LoVo (cell line): ENCODE measurements at places on chromosomes 12 and 14.
A peak's percentile ranks its signal among the peaks of the same experiment; 100 is the strongest.

DNA sequence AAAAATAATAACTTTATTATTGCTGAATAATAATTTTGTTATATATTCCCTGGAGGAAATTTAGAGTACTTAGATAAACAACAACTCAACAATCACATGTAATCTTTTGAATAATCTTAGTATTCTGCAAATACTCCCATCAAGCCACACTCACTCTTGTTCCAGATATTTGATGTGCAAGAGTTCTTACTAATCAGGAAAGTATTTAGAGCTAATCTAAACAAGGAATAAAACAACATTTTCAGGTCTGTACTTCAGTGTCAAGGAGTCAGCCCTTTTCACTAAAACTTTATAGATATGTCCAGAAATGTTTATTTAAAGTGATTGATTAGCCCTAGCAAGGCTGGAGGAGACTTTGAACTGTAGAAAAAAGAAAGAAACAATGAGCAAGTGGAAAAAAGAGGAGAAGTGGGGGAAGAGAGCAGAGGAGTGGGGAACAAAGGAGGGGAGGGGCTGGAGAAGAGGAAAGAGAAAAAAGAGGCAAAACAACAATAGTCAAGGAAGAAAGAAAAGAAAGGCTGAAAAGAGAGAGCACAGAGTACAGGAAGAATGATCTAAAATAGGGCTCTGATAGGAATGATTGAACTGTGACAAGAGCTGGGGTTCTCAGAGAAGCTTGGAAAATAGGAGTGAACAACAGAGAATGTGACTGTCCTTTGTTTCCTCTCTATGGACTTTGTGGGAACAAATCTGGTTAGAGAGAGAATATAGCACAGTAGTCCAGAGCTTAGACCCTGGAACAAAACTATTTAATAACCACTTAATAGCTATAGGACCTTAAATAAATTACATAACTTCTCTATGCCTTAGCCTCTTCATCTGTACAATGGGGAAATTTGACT is 238.7 kb downstream of the AKAP6 start:
- DNase-seq = no peak

DNA sequence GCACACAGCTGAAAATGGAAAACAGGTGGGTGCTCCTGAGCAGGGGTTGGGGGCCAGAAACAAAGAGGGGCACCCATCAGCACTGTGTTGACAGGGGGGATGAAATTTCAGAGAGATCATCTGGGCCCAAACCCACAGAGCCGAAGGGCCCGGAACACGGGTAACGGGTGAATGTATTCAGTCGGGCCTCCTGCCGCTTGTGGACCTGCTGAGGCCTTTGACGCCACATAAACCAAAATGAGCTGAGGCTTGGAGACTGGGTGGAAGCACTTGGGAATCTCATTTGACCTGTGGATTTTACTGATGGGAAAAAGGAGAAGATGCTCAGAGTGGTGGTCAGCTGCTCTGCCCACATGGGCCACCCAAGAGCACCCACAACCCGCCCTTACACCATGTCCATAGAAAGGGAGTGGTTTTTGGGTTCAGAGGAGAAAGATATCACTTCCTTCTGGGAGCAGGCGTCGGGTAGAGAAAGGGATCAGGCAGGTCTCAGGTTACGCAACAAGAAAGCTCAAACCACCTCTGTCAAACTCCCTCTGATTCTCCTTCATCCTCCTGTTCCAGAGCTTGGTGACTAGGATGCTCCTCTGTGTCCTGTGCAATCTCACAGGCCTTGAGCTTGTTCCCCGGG is 106.8 kb upstream of the BCL2L14 start:
- no peak for DNase-seq

DNA sequence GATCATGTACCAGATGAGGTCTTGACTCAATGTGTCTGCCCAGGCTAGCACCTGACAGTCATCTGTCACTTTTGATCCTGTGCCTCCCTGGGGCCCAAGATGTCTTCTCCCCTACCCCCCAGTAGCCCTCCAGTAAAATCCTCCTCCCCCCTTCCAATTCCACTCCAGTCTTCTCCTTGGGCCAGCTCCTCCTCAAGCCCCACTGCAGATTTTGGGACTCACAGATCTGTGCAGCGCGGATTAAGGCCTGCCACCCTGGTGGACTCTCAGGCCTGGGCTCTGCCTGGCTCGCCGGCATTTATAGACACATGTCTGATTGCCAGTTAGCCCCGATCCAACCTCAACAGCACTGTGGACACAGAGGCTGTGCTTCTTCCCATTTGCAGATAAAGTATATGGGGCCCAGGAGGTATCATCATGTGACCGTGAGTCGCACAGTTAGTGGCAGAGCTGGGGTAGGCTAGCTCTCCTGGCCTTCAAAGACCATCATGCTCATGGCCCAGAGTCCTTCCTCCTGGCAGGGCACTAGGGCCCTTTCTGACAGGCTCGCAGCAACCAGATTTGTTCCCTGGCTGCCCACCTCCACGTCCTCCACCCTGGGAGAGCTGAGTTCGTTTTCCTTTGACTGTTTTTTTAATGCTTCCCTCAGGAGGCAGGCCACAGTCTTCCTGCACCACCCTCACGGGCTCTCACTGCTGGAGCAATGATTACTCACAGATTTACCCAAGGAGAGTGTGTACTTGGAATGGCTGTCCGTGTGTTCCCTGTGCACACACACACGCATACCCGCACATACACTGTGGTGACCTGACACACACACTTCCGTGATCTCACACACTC is 98.3 kb upstream of the DIO3 start:
- DNase-seq = no peak

DNA sequence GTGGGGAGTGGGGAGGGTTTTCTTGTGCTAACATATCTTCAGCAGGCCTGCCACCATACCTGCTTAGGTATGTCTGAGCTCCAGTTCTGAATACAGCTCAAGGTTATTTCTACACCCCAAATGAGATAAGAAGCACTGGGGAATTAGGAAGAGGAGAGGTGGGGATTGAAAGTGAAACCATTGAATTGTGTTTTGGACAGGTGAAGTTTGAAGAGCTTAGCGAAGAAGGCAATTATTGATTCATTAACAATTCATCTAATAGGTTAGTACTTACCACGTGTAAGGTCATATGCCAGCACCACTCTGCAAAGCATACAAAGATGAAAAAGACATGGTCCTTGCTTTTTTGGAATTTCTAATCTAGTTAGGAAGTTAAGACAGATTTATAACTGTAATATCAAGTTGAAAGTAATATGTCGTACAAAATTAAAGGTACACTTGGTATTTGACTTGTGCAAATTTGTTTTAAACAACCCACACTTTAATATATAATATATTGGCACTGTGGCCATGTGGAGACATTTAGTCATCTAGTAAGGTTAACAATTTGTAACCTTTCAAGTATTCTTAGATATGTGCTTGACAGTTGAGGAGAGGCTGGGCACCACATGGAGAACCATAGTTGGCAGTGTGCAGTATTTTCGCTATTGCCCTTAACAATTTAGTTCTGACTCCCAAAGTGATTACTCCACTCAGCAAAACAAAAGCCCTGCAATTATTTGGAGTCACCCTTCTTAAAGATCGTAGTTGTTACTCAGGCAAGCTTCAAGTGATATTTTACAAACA is 3.6 kb downstream of the SMCO3 start:
- no peak for DNase-seq

- no peak for DNase-seq
Observed at GRCh38 chr14:104082807-104083206, 2.7 kb upstream of the ASPG start.

DNA sequence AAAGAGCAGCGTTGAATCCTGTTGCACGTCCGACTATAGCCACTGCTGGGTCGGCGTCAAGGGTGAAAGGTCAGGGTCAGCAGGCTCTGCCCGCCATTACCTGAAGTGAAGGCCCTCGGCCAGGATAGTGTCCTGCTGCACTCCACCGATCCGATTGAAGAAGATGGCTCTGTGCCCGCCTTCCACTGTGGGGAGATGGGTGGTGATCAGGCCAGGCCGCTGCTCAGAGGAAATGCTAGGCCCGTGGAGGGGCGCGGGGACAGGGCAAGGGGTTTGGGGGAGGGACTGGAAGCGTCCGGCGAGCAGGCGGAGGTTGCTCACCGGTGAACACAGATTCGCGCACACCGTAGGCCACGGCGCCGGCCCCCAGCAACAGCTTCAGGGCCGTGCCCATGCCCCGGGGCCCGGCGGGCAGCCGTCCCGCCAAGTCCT is 352 bp downstream of the PHB2 start:
- no peak for DNase-seq

DNA sequence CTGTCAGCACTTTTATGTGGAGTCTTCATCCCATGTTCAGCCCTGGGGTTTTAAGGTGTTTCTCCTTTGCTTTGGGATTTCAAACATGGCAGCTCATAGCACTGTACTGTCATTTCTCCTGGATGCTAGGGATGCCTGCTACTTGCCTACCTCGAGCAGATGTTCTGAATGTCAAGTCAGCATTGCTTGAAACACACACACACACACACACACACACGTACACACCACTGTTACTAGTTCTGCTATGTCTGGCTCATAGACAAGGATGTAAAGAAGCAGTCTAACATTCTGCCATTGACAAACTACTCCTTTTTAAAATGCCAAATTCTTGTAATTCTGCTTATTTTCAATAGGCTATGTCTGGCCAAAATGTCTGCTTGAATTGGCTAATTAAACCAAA is 72.7 kb downstream of the SAMD4A start:
- DNase-seq = no peak

GRCh38 chr14:91350813-91351511 is 66.7 kb downstream of the CCDC88C start:
- DNase-seq = no peak

DNA sequence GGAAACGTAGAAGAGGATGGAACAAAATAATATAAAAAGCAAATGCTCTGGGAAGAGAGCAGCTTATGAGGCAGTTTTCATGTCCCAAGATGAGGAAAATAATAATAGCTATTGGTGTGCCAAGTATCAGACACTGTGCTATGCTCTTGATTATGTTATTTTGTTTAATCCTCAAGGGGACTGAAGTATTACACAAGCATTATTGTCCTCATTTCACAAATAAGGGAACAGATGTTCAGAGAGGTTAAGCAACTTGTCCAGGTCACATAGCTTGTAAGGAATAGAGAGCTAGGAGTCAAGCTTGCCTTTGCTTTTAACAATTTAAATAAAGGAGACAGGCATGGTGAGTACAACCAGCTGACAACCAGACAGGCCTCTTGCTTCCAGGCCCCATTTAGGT is 26.9 kb upstream of the LTBP2 start:
- no peak for DNase-seq

DNA sequence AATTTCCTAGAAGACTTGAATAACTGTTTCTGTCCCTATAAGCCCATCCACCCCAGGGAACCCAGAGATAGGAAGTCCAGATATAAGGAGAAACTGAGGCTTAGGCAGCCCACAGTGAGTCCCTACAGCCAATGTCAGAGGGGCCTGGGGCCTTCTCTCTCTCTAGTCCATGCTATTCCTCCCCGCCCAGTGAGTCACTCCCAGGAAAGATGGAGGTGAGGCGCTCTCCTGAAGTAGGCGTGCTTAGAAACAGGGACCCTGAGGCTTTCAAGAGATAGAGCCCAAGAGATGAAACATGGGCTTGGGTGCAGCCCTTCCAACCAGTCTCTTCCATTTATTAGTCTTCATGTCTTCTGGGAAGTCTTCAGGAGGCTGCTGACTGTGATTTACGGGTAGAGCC is 2.3 kb upstream of the SMUG1 start:
- DNase-seq = peak; percentile 29
